Activated gamma-delta T cell treated with anti-CD3 and anti-CD28 coated beads, Interleukin-2, amount 50 U/mL, for 16 hours (primary cell): ENCODE measurements at places on chromosomes 5 and 9.

GRCh38 chr9:122197426-122197825 lies 31.3 kb downstream of the LHX6 start:
- DNase-seq, result no peak

DNA sequence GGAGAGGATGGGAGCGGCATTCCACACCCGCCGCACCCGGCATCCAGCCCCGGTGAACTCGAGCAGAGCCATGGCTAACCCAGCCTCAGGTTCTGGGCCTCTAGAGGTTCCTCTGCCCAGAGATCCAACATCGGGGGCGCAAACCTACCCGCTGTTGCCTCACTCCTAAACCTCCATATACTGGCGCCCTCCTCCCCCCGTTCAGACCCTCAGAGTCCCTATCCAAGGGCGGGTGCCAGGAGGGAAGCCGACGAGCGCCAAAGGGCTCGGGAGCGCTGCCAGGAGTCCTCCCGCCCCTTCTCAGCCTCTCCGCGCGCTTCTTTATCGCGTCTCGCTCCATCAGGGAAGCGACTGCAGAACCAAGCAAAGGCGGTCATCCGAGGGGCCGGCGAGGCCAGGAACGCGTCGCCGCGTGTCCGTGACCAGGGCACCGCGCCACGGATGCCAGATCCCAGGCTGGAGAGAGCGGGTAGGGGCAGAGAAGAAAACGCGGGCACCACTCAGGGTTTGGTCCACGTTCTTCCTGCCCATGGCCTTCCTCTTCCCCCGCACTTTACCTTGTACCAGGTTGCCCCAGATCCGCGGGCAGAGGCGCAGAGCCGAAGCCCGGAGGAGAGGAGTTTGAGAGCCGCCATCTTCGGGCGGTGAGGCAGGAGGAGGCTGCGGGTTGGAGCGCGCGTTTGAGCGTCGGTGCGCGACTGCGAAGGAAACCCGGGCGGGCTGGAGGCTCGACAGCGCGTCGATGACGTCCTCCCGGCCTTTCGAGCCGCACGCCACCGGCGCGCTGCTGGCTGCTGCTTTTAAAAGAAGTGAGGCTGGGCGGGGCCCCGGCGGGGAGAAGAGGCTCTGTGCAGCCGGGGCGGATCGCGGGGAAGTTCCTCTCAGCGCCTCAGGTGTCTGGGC lies at the start of gene OXCT1:
TSS of gene OXCT1 (minus strand) at position 702 of the 903 bp plus-strand sequence. CDS start at position 635, 67 bp downstream.
- peak; percentile 87 for DNase-seq

DNA sequence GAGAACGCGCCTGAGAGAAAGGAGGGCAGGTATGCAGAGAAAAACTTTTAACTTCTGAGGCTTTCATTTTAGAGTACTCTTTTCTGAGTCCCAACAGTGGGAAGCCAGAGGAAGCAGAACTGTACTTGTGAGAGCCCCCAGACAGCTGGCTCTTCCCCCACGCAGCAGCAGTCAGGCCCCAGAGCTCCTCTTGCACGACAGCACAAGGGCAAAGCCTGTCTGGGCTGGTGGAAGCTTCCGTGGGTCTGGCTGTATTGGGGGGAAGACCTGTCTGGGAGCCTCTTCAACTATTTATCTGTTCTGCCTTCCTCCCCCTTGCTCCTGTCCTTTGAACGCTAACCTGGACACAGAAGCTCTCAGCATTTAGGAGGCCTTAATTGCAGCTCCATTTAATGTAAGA lies 68.2 kb downstream of the THBS4 start:
- DNase-seq, result no peak

DNA sequence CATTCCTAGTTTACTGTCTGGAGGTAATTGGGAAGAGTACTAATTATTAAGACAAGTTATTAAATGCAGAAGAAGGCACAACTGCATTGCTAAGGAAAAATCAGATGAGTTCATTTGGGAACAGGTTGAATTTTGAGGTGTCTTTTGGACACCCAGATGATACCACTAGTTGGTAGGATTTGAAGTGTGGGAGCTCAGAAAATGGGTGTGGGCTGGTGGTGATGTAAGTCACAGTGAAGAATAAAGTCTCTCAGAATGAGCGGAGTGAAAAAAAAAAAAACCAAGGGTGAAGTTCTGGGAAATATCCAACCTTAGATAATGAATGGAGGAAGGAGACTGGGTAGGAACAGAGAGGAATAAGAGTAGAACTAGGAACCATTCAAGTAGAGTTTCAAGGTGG lies 35.6 kb upstream of the MYORG start:
- DNase-seq, result no peak

DNA sequence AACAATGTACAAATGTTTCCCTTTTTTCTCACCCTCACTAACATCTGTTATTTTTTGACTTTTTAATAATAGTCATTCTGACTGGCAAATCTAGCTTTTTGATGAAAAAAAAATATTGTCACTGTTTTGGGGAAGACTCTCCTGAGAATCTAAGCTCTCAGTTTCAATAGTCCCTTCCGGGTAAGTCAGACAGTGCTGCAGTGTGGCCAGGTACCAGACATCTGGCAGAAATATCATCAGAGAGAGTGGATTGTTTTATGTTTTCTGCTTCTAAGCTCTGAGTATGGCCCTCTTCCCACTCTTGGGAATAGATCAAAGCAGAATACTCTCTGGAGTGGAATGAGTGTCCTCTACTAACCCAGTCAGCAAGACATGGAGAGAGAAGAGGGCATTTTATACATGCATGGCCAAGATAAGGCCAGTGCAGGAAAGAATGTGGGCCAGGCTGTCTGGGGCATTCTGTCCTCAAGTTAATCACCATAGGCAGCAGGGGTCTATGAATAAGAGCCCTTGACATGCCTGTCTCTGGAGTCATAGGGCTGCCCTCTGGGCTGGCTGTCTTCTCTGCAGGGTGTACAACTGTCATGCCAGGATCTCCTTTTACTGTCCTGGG lies 38.5 kb upstream of the OR2S2 start:
- DNase-seq, result no peak

GRCh38 chr5:173239233-173239593 lies 4.2 kb upstream of the NKX2-5 start:
- DNase-seq, result no peak

DNA sequence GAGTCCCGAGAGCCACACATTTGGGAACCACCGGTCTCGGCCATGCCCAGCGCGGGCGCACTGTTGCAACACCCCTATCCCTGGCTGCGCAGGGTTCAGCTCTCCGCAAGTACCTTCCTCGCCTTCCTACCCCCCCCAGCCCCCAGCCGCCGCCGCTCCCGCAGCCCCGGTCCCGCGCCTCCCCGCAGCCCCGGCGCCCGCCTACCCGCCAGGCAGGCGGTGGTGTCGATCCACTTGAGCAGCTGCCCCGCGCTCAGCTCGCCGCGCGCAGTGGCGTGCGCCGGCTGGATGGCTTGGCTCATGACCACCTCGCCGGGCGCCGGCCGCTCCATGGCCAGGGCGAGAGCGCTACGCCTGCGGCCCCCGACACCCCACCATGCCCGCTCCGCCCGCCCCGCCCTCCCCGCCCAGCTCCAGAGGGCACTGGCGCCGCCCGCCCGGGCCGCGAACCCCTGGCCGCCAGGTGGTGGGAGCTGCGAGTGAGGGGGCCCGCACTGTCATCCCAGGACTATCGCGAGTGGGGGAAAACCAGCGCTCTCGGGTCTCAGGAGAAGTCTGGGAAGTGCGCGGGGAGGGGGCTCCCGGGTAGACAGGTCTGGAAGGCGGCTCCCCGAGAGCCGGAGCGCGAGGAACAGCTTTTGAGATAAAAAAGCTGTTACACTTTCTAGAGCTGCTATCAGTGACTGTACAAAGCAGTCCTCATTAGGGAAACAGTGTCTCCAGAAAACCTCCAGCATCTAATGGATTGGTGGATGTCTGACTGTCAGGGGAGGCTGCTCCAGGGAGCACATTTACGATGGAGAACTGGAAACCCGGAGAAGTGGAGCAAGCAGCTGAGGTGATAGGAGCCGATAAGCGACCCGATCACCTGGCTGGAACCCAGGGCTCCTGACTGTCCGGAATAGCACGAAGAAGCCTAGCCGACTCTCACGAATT lies at the start of gene ACOT12:
TSS of gene ACOT12 (minus strand) at position 352 of the 936 bp plus-strand sequence. CDS start at position 332, 20 bp downstream.
- no peak for DNase-seq

- no peak for DNase-seq
These were observed 96.6 kb downstream of the RGS3 start for GRCh38 chr9:113559834-113560800.

DNA sequence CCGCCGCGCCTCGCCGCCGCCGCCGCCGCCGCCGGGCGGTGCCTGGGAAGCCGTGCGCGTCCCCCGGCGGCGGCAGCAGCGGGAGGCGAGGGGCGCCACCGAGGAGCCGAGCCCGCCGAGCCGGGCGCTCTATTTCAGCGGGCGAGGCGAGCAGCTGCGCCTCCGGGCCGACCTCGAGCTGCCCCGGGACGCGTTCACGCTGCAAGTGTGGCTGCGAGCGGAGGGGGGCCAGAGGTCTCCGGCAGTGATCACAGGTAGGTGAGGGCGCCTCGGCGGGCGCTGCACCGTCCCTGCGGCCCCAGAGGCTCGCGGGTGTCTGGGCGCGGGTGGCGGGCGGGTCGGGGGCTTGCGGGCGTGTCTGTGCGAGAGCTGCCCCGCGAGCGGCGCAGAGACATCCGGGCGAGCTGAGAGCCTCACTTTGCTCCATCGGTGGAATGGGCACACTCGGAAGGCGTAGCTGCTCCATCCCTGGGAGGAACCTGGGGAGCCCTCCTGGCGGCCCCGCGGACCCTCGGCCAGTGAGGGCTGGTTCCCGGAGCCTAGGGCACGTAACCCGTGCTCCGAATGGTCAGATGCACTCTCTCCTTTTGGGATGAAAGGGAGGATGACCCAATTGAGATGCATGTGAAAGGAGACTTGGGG lies 864 bp downstream of the PAPPA start:
- DNase-seq, result no peak

DNA sequence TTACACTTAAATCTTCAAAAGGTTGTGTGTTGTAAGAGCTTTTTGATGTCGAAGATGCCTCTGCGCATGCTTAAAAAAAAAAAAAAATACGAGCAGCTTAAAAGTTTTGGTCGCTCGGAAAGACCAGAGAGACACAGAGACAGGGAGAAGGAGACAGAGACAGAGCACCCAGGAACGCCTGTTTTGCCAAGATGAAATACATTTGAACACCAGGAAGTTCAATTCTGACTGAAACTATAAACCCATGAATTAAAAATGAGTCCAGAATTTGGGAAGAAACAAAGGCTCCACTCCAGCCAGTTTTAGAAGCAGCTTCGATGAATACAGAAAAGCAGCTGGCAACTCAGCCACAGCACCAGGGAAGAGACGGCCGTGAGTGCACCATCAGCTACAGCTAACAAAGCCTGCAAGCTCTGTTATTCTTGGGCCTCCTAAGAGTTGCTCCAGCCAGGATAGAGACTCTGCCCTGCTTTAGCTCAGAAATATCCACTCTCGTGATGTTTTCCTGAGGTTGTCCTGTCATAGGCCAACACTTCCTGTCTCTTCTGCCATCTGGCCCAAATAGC lies 2.5 kb upstream of the ZNF474 start:
- no peak for DNase-seq
